ENCODE measurements at places on chromosomes 16 and 17.

GRCh38 chr17:67262435-67263117, 17.6 kb upstream of the HELZ start:
- no peak for DNase-seq

- no peak for DNase-seq
These were observed 5.9 kb upstream of the EPX start for GRCh38 chr17:58186591-58186990.

DNA sequence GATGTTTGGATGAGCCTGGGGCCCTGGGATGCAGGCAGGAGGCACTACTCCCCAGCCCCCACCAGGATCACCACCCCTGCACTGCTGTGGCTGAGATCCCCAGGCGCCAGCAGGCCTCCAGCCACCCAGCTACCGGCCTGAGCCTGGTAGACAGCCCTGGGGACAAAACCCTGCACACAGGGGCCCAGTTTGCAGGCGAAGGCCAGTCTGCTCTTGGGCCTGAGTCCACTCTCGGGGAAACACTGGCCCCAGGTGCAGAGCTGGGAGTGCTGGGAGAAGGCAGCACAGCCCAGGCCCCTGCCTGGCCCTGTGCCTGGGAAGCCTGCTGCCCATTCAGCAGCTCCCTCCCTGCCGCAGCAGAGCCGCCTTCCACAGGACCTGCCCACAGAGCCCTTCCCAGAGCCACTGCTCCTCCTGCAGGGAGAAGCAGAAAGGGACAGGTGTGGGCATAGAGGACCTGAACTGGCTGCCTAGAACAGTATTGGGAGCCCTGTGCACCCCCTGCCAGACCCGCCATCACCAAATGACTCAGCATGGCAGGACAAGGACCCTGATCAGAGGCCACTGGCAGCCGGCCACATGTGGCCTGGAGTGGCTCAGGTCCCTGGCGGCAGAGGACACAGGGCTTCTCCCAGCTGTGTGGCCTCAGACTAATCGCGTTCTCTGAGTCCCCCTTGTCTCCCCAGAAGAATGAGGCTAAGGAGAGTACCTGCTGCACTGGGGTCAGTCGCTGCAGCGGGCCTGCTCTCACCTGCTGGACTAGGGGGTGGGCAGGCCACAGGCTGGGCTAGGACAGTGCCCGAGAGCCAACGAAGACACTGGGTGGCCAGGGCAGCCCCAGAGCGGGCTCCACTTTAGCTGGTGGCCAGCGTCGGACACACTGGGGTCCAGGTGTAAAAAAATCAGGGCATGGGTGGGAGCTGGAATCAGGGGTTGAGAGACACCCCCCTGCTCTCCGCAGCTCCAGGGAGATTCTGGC, 10.7 kb downstream of the MSRB1 start:
- no peak for DNase-seq

DNA sequence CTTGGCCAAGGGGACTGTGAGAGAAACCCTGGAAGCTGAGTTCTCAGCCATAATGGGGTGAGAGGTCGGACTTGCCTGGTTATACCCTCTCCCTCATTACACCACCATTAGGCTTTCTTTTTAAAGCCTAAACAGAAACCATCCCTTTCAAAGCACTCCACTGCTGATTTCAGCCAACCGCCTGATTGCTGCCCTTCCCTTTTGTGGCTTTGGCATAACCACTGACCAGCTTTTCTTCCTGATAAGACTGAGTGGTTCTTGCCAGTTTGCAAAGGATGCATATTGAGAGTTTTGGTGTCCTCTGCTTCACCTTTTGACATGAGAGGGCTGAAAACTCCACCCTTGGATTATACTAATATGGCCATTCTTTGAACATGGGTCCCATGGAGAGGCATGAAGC, 308.2 kb upstream of the GOT2 start:
- no peak for DNase-seq

- DNase-seq: no peak
These were observed 223.9 kb downstream of the WWOX start for GRCh38 chr16:78323315-78323714.

DNA sequence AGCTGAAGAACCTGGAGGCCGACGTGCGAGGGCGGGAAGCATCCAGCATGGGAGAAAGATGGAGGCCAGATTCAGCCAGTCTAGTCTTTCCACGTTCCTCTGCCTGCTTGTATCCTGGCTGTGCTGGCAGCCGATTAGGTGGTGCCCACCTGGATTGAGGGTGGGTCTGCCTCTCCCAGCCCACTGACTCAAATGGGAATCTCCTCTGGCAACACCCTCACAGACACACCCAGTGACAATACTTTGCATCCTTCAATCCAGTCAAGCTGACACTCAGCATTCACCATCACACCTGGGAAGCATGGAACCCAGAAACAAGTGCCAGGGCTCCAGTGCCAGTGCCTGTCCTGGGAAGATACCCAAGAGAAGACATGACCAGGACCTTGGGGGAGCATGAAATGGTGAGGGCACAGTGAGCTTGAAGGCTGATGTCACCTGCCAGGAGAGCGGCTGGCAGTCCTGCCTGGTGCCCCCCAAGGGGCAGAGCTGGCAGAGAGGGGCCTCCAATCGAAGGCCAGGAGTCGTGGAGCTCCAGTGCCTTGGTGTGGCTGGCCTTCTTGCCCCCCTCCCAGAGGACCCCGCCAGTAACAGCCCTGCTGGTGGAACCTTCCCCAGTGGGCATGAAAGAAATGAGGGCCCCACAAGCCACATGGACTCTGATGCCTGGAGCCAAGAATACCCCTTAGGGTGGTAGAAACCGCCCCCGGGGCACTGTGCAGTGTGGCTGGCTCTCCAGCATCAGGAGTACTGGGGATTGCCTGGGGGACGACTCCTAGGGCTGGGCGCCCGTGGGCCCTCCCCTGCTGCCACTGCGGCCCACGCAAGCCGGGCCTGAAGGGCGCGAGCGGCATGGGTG, 643 bp upstream of the NPB start:
- no peak for DNase-seq

DNA sequence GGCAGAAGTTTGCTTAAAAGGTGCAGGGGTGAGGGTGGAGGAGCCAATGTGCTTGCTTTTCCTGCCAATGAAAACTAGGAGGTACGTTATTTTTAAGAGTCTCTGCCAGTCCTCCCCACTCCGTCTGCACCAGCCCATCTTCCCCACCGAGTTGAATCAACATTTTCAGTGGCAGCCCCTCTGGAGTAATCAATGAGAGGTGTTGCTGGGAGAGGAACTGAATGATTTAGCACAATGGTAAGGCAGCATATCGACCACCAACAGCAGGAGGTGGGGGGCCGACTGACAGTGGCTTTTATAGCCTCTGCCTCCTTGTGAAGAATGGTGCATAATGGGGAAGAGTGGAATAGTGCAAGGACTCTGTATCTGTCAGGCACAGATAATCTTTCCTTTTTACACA, 1465.0 kb upstream of the GOT2 start:
- DNase-seq: no peak

- no peak for DNase-seq
These were observed 209.4 kb upstream of the FOXF1 start for GRCh38 chr16:86300746-86301481.

- DNase-seq: no peak
These were observed 7.6 kb upstream of the CBFB start for GRCh38 chr16:67021321-67021720.

GRCh38 chr17:74804683-74805082, 28.5 kb upstream of the NAT9 start:
- no peak for DNase-seq

DNA sequence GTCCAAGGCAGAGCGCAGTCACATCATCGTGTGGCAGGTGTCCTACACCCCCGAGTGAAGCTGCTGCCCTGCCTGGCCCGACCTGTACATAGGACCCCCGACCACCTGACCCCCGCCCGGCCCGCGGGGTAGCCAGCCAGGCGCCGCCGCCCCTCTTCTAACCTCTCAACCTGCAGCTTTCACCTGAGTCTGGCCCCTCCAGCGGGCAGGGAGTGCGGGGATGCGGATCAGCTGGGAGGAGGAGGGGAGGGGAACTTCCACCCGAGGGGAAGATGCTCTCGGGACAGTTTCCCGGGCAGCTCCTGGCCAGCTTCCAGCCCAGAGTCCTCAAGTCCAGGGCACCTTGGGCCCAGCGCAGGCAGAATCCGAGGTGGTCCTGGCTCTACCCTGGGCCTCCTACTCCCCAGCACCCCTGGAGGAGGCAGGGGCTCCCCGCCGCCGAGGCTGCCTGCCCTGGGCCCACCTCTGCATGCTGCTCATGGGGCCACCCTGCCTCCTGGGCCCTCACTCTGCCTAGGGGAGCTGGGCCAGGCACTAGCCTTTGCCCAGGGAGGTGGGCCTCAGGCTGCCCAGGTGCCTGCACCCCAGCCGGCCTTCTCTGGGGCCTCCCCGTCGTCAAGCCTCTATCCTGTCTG, 2.5 kb downstream of the NME3 start:
- no peak for DNase-seq

DNA sequence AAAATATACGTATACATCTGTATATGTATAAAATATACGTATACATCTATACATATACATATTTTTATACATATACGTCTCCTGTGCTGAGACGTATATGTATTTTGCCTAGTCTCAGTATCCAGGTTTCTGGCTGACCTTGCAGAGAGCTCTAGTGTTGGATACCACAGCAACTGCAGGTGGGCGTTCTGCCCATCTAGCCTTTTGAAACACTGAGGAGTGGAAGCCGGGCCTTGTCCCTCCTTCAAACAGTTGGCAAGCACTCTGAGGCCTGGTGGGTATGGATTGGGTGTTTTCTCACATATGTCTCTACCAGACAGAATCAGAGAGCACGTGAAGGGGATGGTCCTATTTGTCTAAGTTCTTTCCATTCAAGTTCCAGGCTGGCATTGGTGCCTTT, 39.4 kb upstream of the MRC2 start:
- DNase-seq: no peak

GRCh38 chr16:53566552-53567245, 63.7 kb upstream of the AKTIP start:
- no peak for DNase-seq

DNA sequence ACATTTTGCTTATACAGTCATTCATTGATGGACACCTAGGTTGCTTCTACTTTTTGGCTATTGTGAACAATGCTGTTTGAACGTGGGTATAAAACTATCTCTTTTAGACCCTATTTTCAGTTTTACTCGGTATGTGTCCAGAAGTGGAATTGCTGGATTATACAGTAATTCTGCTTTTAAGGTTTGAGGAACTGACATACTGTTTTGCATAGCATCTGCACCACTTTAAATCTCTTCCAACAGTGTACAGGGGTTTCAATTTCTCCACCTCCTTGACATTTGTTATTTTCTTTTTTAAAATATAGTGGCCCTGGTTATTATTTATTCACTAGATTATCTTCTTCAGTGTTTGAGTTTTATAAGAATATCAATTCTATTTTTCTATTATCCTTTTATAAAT, 116.9 kb downstream of the USP22 start:
- DNase-seq: no peak

- DNase-seq: no peak
These were observed 1.6 kb upstream of the CD300A start for GRCh38 chr17:74464730-74465377.

GRCh38 chr17:63698886-63699637, 863 bp downstream of the LIMD2 start:
- peak; percentile 65 for DNase-seq

DNA sequence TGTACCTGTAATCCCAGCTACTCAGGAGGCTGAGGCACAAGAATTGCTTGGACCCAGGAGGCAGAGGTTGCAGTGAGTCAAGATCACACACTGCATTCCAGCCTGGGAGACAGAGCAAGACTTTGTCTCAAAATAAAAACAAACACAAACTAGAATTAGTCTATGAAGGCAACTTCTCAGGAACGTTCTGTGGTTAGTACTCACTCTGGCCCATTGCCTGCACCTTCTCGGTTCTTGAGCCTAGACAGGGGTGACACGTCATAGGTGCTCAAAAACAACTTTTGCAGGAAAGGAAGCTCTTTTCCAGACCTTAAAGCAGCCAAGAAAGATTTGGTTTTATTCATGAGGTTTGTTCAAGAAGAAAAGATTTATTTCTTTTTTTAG, 22.3 kb upstream of the CNOT1 start:
- no peak for DNase-seq

- DNase-seq: no peak
These were observed 30.5 kb upstream of the SLC5A10 start for GRCh38 chr17:18921485-18921884.

GRCh38 chr16:50323335-50324011, 45.3 kb downstream of the BRD7 start:
- DNase-seq: no peak

DNA sequence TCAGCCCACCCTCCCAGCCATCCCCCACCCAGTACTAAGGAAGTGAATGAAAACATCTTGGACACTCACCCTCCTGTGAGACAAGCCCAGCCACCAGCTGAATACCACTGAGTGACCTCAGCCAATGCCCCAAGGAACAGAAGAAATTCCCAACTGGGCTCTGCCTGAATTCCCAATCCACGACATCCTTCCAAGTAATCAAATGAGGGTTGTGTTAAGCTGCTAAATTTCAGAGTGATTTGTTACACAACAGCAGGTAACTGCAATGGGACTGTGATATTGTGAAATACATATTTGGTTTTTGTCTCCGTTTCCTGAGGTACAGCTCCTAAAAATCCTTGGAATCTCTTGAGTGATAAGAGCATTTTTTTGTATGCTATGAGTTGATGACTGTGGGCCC, 578.7 kb upstream of the CDH11 start:
- DNase-seq: no peak

GRCh38 chr17:77321649-77322513, 181.1 kb downstream of the SEC14L1 start:
- DNase-seq: no peak

GRCh38 chr16:86346034-86346433, 164.3 kb upstream of the FOXF1 start:
- no peak for DNase-seq

GRCh38 chr16:67252609-67253497, 4.1 kb downstream of the SLC9A5 start:
- no peak for DNase-seq

GRCh38 chr17:33121272-33121671, 129.6 kb downstream of the SPACA3 start:
- no peak for DNase-seq

Measured in activated T-helper 9 cell treated with anti-CD3 and anti-CD28 coated beads, Interleukin-2, amount 50 U/mL, for 16 hours (primary cell).